DMS79 treated with DMSO at 0.1 percent for 48 hours (cell line): ENCODE measurements at places on chromosomes 13 and 19.

GRCh38 chr13:41812851-41813250, 148.1 kb downstream of the VWA8 start:
- no peak for DNase-seq

DNA sequence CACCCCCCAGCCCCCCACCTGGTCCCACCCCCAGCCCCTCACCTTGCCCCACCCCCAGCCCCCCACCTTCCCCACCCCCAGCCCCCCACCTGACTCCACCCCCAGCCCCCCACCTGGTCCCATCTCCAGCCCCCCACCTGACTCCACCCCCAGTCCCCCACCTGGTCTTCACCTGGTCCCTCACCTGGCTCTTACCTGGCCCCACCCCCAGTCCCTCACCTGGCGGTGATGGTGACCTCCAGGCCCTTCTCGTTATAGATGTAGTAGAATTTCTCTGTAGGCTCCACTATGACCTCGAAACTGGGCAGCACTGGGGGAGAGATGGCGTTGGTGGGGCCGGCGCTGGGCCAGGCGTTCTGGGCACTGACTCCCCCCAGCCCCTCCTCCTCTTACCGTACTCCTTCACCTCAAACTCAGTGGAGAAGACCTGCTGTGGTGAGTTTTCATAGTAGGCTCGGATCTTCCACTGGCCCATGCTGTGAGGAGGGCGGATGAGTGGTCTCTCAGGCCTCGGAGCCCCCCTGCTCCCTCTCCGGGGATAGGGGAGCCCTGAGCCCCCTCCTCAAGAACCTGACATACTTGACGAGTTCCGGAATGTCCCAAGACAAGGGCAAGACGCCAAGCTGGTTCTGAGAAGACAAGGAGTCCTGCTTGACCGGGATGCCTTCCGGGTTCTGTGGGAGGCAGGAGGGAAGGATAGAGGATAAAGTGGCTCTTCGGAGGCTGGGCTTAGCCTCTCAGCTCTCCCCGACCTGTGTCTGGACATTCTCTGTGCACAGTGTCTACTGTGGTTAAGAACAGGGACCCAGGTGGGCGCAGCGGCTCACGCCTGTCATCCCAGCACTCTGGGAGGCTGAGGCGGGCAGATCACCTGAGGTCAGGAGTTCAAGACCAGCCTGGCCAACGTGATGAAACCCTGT, 6.4 kb downstream of the C3 start:
- DNase-seq, result no peak

GRCh38 chr13:27004326-27004725, 167.3 kb downstream of the USP12 start:
- no peak for DNase-seq

GRCh38 chr19:38676023-38676877, 28.8 kb downstream of the ACTN4 start:
- no peak for DNase-seq

DNA sequence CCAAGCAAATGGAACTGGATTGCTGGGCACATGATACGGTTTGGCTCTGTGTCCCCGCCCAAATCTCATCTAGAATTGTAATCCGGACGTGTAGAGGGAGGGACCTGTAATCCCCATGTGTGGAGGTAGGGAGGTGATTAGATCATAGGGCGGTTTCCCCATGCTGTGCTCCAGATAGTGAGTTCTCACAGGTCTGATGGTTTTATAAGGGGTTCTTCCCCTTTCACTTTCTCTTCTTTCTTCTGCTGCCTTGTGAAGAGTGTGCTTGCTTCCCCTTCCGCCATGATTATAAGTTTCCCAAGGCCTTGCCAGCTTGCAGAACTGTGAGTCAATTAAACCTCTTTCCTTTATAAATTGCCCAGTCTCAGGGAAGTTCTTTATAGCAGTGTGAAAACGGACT, 32.6 kb upstream of the MTIF3 start:
- no peak for DNase-seq

DNA sequence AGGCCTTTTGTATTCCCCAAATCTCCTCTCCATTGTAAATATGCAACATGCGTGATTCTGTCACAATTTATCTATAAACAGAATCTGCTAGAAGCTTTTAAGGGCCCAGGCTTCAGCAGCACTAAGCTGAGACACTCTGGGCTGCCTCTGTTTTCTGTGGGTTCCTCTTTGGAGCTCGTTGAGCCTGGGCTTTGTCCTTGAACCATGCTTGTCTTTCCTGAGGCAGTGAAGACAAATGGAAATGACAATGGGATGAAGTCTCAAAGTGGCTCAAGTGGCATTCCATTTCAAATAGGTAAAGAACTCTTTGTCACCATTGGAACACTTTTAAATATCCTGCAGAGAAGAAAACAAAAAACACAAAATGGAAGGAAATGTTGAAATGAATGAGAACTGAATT, 40.3 kb downstream of the RASL11A start:
- DNase-seq, result no peak

- no peak for DNase-seq
Observed at GRCh38 chr13:51034906-51035305, 76.2 kb downstream of the C13orf42 start.

DNA sequence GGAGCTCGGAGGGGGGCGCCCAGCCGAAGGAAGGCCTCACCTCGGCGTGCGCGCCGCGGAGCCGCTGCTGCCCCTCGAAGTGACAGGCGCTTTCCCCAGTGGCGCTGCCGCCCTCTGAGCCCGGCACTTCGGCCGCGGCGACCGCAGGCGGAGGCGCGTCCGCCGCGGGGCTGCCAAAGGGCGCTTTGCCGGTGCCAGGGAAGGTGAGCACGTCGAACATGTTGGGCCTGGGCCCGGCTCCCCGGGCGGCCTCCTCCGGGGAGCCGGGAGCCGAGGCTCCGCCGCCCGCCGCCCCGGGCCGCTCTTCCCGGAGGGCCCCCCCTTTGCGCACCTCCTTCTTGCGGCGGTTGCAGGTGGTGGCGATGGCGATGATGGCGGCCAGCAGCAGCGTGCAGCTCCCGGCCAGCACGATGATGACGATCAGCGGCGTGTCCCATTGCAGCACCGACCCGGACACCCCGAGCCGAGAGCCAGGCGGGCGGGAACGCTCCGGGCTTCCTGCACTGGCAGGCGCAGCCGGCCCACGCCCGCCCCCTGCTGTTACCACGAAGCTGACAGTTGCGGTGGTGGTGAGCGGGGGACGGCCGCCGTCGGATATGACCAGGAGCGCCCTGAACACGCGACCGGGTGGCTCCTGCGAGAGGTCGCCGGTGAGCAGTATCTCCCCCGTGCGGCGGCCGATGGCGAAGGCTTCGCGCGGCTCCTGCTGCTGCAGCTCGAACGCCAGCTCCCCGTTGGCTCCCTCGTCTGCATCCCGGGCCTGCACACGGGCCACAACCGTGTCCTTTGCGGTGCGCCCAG, 2.5 kb downstream of the PCDH8 start:
- peak; percentile 44 for DNase-seq

DNA sequence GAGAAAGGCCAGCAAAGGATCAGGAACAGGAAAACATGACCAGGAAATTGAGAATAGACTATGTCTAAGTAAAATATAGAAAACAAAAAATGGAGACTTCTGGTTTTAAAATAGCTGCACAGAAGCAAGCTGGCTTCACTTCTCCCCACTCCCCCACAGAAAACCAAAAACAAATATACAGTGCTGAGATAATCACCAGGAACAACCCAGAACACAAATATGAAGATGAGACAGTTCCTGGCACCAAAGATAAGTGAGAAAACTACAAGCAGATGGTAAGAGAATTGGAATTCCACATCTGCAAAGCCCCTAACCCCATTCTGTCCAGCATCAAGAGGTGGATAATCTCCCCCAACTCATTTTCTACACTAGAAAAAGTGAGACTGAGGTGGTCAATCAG, 397.7 kb downstream of the SUCLA2 start:
- DNase-seq, result no peak

GRCh38 chr19:13869281-13869680, 7.7 kb upstream of the NANOS3 start:
- DNase-seq, result no peak

- no peak for DNase-seq
Observed at GRCh38 chr13:75724752-75725517, 88.8 kb downstream of the LMO7 start.
